Smooth muscle cell of trachea (primary cell): ENCODE measurements at places on chromosomes 5 and 9. TPM values are rescaled to one million over a fixed set of nuclear protein-coding genes. Genes with fewer than 3 reads are reported as not detected.

Gene MYORG
- 1.2 and 1.9 TPM in 2 replicates for total RNA-seq

Gene CD14
- total RNA-seq, result 0.44 and 0.50 TPM in 2 replicates

Gene DDX31
- total RNA-seq, result 9.7 and 14.1 TPM in 2 replicates

Gene FOXD4L3
- total RNA-seq, result not detected in 2 replicates

Gene NNT
- total RNA-seq, result 96.8 and 109 TPM in 2 replicates

Gene NR5A1
- total RNA-seq, result not detected in 2 replicates
